Posterior vena cava (tissue), 2 donors: ENCODE measurements at places on chromosomes 3 and 15. TPM values are rescaled to one million over a fixed set of nuclear protein-coding genes. Genes with fewer than 3 reads are reported as not detected.

- no peak for DNase-seq
Measured at GRCh38 chr15:95260856-95261255, 1029.5 kb downstream of the MCTP2 start.

DNA sequence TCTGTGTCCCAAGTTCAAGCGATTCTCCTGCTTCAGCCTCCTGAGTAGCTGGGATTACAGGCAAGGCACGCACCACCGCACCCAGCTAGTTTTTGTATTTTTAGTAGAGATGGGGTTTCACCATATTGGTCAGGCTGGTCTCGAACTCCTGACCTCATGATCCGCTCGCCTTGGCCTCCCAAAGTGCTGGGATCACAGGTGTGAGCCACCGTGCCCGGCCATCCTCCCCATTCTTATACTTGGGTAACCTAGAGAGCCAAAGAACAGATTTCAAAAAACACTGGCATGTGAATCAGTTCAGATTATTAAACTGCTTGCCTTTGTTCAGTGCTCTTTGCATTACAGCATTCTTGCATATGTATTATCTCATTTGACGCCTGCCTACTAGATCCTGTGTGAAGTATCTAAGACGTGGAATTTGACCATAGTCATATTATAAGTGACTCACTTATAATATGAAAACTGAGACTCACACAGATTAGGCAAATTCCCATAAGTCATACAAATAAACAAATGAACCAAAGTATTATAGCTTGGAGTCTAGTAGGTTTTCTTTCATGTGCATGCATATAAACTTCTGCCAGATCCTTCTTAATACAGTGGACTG, 123.5 kb downstream of the UNC13C start:
- DNase-seq, result no peak

DNA sequence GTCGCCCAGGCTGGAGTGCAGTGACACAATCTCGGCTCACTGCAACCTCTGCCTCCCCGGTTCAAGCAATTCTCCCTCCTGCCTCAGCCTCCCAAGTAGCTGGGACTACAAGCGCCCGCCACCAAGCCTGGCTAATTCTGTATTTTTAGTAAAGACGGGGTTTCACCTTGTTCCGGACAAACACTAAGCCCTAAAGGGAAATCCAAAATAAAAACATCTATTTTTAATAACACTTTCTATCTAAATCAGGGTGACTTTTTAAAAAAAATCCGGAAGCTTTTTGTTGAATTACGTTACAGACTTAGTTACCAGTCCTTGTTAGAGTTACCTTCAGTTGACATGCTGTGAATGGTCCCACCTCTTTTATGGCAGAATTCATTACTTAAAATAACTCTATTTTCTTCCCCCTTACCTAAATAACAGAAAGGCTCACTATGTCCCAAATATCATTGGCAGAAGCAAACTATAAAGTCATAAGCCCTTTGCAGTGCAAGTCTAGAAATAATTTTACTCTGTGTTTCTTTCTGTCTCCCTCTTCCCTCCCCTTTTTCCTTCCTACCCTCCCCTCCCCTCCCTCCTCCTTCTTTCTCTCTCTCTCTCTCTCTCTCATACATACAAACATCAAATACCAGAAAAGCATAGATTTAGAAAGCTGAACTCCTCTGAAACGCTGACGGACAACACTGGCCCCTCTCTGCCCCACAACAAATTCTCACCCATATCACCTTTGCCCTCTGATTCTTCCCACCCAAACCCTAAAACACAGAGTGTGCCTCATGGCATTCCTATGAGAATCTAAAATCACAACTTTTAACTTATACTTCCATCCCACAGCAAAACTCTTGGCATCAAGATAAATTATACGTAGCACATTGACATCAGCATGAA, 18.3 kb downstream of the THBS1 start:
- peak; percentile 64 for DNase-seq

- DNase-seq, result no peak
Measured at GRCh38 chr3:101311676-101312075, 8.7 kb downstream of the IMPG2 start.

DNA sequence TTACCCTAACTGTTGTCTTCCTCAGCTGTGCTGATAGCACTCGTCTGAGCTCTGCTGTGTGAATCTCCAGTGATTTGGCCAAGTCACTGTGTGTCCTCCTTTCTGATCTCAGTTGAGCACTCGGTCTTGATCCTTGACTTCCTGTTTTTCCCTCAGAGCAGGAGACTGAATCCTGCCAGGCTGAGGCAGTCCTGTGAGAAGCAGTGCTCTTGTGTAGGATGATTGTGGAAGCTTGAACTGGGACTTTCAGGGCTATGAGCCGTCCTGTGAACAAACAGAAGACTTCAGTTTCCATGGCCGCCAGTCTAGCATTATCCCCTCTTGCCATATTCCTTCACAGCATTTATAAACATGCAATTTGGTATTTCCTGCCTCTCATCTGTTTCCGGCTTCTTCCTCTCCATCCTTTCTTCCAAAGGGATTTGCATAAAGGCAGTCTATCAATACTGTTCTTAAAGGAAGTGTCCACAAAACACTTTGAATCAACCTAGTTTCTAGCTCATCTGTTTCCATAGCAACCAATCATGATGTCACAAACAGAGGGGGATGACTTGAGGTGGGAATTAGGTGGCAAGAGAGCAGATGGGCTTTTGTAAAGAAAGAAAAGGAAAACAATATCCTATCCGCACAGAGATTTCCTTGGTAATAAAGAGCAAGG, 237.2 kb downstream of the AGBL1 start:
- DNase-seq, result no peak

SIDT1 gene
- 2.1 TPM for total RNA-seq

IQCF5 gene
- total RNA-seq, result not detected

SERINC4 gene
- not detected for total RNA-seq

GRCh38 chr15:32956006-32956405, 238.2 kb downstream of the GREM1 start:
- no peak for DNase-seq

- DNase-seq, result no peak
Measured at GRCh38 chr3:120162400-120162799, 68.2 kb upstream of the GSK3B start.

RAD54L2 gene
- 21.2 TPM for total RNA-seq

TGM5 gene
- total RNA-seq, result 0.56 TPM
